Left ventricle myocardium superior (tissue), 1 donor: ENCODE measurements at places on chromosomes 2 and 18. TPM values are rescaled to one million over a fixed set of nuclear protein-coding genes. Genes with fewer than 3 reads are reported as not detected.

TMEFF2 gene
- total RNA-seq: 0.10 TPM

FAM228A gene
- total RNA-seq: 0.15 TPM

LOXL3 gene
- total RNA-seq: 2.6 TPM

AQP4 gene
- total RNA-seq: 20.0 TPM

NYAP2 gene
- total RNA-seq: not detected

ADRA2B gene
- 5.0 TPM for total RNA-seq

DNAH6 gene
- 0.22 TPM for total RNA-seq

LYPD1 gene
- total RNA-seq: not detected

GRCh38 chr18:25464227-25464626 lies 112.3 kb upstream of the ZNF521 start:
- no peak for DNase-seq

DNA sequence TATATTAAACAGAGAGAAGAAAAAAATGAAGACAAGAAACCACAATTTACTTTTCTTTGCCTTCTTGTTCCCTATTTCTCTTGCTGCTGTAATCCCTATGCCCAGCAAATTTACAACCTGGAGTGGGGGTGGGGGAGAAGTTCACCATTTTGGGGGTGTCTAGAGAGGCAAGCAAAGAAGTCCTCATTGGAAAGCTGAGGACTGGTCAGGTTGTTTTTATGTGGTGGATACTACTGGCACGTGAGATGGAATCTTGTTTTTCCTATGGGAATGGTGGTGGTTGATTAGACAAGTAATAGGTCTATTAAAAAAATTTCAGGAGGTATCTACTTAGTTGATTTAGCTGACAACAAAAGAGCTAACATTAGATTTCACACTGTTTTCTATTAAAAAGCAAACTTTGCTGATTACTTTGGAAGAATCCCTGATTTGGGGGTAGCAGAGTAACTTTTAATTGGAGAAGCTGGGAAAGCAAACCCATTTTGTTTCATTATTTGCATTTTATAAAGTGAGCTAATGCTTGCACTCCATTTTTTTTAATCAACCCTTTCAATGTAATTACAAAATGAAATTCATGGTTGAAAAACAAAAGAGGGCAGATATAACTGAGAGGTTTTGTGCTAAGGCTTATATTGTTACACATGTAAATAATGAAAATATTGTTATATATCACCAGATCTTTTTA lies 6.0 kb downstream of the POU3F3 start:
- no peak for DNase-seq

GRCh38 chr2:157789256-157789655 lies 86.9 kb downstream of the ACVR1 start:
- no peak for DNase-seq

DNA sequence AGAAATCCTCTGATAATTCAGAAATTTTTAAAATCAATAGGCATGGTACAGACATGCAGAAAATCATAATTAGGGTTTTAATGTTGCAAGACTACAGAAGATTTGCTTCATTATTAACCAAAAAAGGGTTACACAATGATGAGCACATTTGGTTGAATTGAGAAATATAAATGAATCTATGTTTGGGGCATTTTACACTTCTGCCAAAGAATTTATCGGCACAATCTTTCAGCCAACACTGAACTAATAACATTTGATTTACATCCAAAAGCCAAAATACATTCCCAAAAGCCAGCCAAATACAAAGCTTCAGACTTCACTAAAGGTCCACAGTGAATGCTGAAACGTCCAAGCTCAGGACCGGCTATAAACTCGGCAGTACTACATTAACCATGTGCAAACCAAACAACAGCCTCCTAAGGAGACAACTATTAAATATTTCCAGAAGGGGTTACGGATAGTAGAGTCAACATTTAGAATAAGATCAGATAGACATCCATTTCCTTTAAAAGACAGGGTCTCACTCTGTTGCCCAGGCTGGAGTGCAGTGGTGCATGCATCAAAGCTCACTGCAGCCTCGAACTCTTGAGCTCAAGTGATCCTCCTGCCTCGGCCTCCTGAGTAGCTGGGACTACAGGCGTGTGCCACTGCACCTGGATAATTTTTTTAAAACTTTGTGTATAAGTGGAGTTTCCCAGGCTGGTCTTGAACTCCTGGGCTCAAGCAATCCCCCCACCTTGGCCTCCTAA lies 29.4 kb downstream of the SPRED2 start:
- no peak for DNase-seq

DNA sequence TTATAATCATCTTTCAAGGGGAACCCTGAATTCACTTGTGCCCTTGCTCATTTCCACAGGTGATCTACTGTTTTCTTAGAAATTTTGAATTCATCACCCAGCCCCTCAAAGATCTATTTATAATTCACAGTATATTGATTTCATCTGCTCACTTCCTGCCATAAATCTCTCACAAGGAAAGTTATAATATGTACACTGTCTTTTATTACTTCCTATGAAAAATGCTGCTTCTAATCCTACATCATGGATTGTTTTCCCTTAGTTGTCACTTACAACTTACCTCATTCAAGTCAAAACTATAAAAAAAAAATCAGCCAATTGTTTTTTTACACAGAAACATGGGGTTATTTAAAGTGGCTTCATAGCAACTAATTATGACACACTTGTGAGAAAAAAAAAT lies 1443.0 kb downstream of the LRP1B start:
- DNase-seq: no peak

DNA sequence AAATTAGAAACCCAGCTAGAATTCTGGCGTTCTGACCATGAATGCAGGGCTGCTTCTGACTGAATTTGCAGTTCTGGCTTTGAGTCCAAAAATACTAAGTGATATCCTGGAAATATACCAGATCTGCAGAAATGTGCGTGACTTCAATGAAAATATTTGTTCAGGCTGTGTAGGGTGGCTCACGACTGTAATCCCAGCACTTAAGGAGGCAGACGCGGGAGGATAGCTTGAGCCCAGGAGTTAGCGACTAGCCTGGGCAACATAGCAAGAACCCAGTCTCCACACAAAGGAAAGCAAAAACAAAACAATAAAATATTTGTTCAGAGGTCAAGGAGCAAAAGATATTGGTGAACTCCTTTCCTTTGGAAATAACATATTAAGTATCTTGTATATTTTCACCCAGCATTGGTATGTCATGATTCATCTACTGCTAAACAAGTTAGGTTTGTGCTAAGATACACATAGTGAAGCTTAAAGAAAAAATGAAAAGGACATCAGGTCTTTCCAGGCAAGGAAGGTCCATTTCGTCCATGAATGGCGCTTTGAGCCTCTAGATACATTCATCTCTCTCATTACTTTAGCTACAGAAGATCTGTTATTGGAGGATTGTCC lies 239.2 kb downstream of the CMPK2 start:
- DNase-seq: no peak

GRCh38 chr2:33380001-33380609 lies 96.3 kb upstream of the RASGRP3 start:
- DNase-seq: no peak

GRCh38 chr2:231611273-231612108 lies 18.8 kb downstream of the TEX44 start:
- peak; percentile 44 for DNase-seq

- DNase-seq: no peak
Observed at GRCh38 chr2:230627806-230628724, 84.6 kb upstream of the CAB39 start.

- DNase-seq: no peak
Observed at GRCh38 chr2:26617588-26618083, 23.5 kb downstream of the CIB4 start.

GRCh38 chr18:44171301-44171700 lies 509.4 kb upstream of the SETBP1 start:
- DNase-seq: no peak

- no peak for DNase-seq
Observed at GRCh38 chr2:156087875-156088274, 244.6 kb downstream of the NR4A2 start.

GRCh38 chr2:181431674-181432073 lies 25.5 kb upstream of the ITGA4 start:
- DNase-seq: no peak

- DNase-seq: no peak
Observed at GRCh38 chr2:212905640-212906201, 245.7 kb downstream of the IKZF2 start.

DNA sequence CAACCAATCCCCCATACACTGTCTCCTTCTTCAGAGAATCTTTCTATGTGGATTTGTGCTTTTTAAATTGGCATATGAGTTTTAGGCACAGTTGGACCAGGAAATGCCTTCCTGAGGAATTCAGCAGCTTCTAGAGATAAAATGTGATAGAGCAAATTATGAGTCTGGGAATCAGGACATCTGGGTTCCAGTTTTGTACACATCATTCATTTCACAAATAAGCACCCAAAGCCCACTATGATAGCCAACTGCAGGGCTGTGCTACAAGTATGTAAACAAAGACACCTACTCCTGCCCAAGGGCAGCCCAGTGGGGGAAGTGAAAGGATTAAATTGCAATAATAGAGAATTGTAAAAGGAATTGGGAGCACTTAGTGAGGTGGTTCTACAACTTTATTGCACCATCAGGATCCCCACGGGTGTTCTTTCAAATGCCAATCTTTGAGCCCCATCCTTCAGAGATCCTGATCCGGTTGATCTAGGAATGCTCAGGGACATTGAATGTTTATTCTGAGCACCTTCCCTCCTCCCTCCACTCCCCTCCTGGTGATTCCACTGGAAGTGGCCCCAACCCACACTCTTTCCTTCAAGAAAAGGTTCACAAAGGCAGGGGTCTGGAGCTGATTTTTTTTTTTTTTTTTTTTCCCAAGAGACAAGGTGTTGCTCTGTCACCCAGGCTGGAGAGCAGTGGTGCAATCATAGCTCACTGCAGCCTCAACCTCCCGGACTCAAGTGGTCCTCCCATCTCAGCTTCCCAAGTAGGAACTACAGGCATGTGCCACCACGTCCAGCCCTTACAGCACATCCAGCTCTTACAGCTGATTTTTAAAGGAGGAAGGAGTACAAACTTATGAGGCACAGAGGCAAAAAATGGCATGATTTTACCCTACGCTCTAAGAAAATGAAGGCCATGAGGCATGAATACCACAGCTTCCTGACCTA lies 11.1 kb upstream of the KCMF1 start:
- no peak for DNase-seq

GRCh38 chr2:200138391-200139124 lies 167.9 kb upstream of the SPATS2L start:
- no peak for DNase-seq

DNA sequence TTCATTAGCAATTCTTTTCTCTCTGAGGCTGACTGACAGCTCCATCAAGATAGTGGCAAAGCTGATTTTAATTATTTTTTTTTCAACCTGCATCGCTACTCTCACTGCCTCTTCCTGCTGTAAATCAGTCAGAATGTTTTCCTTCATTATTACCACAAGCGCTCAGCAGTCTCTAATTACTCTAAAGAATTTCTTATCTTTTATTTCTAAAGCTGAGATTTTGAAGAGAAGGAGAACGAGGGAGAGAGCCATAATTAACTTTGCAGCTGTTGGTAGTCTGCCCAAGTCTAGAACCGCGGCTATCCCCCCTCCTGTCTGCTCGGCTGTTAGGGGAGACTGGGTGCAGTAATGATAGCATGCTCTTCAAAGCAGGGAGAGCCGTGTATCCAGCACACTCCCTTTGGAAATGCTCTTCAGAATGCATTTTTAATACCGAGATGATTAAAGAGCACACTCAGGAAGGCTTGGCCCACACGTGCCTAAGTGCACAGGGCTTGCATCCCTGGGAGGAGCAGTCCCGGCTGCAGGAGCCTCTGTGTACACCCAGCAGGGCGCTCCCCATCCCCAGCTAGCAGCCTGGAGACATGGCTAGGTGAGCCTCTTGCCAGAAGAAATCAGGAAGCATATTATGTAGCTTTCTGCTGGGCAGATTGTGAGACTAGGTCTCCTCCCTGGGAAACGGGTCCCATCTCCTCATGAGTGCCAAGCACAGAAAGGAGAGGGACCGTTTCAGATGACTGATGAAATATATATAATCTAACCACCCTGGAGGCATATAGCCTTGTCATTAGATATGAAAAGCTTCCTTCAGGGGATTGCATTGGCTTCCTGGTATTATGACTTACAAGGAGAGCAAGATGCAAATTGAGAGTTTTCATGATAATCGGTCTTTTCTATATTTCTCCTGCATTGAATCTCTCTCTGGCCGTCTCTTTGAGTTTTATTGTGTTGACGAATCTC lies 555.2 kb downstream of the CMPK2 start:
- DNase-seq: no peak

GRCh38 chr2:104620801-104621200 lies 233.1 kb upstream of the POU3F3 start:
- no peak for DNase-seq

DNA sequence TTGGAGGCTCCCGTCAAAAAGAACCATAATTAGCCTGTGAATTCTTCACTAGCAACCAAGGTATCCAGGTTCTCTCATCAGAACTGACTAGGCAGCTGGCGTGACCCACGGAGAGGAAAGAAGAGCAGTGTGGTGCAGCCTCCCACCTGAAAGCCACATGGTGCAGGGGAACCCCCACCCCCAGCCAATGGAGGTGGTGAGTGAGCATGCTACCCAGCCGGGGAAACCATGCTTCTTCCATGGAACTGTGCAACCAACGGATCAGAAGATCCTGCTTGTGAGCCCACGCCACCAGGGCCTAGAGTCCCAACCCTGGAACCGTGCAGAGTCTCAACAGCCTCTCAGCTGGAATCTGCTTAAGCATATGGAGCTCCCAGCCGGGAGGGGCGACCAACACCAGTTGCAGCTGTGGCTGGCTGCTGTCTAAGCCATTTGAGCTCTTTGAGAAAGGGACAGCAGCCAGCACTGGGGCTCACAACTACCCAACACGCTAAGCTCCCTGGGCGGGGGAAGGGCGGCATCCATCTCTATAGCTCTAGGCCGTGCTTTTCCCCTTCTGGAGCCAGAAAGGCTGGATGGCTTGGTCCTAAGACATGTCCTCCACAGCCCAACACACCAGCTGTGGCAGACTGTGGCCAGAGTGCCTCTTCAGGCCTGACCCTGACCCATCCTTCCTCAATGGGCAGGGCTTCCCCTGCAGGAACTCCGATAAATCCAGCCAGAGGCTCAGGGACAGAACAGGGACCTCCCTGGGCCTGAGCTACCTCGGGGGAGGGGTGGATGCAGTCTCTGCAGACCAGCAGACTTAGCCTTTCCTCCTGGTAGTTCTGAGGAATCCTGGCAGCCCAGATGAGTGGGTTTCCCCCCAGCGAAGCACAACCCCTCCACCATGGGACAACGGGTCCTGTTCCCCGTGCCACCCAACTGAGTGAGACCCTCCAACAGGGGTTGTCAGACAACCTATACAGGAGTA lies 151.4 kb upstream of the NXPH2 start:
- DNase-seq: no peak

DNA sequence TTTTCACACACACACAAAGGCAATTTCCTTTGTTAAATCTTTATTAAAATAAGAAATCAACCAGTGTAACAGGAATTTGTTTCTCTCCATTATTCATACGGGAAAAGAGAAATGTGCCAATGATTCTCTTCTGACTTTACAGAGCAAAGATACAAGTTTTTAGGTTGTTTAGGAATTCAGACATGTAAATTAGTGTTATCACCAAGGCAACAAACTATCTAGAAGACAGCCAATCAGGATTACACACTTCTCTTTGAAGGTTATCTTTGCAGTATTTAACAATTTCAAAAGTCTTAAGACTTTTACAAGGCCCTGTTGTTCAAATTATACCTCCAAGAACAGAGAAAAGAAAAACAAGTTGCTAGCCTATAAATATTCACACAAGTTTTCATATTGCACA lies 14.5 kb downstream of the CD302 start:
- DNase-seq: no peak
